Omental fat pad (tissue), 4 donors: ENCODE measurements at places on chromosomes 4 and X. TPM values are rescaled to one million over a fixed set of nuclear protein-coding genes. Genes with fewer than 3 reads are reported as not detected.

DNA sequence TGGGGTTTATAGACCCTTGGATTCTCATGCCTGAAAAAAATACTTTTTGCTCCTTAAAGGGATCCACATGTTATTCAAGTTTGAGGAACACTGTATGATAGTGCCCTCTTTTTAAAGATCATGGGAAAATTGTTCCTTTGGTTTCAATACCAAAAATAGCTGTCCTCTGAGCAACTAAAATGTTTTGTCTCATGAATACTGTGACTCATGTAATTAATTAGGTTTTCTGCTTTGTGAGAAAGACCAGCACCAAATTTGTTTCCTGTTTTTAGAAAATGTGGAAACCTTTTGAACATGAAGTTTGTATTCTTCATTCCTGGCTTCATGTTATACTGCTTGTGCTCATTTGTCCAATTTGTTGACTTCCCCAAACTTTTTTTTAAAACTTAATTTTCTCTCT lies 127.6 kb upstream of the SH3RF1 start:
- no peak for DNase-seq

DNA sequence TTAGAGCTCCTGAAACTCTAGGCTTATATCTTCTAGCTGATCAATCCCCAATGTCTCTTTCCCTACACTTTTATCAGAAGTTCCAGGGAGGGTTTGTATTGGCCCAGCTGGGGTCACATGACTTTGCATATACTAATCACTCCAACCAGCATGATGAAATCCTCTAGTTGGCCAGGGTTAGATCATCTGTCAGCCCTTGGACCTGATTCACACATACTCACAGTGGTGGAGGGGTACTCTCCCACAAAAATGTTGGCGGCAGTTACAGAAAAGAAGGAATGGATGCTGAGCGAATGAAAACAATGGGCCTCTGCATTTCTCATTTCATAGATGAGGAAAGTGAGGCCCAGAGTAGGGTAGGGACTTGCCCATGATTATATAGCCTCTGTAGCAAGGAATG lies 151.1 kb downstream of the PJA1 start:
- DNase-seq: peak; percentile 20

- DNase-seq: no peak
Observed at GRCh38 chrX:46152756-46153155, 392.5 kb downstream of the ZNF674 start.

RHOXF2B gene
- not detected for total RNA-seq

THAP9 gene
- 1.8 TPM for total RNA-seq
